ENCODE measurements at places on chromosomes 6 and 20.

DNA sequence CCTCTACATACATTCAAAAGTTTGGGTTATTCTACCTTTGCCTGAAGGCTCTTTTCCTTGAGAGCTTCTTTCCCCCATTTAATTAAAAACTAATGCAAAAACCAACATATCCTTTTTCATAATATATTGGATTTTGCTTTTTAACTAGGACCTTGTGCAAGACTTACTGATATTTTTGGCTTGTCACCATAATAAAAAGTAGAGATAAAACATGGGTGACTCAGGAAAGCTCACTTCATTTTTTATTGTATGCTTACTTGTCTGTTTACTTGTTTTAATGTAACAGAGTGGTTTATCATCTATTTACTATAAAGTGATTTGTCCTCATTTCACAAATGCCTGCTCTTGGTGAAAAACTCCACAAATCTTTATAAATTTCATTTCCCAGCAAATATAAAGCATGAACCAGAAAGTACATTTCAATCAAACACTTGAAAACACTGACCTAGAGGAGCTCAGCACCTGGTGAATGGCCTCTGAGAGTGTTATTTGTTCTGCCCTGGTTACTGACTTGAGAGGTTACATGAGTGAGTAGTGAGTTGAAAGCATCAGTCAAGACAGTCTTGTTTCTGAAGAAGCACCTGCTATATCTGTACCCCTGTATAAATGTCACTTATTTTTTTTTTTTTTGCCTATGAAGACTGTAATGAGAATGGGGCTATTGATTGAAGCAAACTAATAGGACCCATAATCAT is 20.8 kb downstream of the ADGRG6 start:
- H3K4me3 ChIP-seq, result no peak overlapping the region
- no peak for DNase-seq
- H3K36me3 ChIP-seq, result no peaks in the 10 kb centered on the region
- no peak overlapping the region for H3K27ac ChIP-seq

GRCh38 chr6:147204060-147204785 is at the start of gene STXBP5:
Gene STXBP5 (plus strand): TSS chr6:147204417. CDS start chr6:147204533, 116 bp downstream.
- peak within 1 kb of the TSS; percentile 89 for H3K4me3 ChIP-seq
- H3K36me3 ChIP-seq, result peaks cover 13% of the 10 kb centered on the region
- H3K27ac ChIP-seq, result peak within 1 kb of the TSS; percentile 92
- no peaks in the 10 kb centered on the region for H3K27me3 ChIP-seq
- DNase-seq, result peak; percentile 72
- peaks cover 14% of the 10 kb centered on the region for H3K4me1 ChIP-seq

GRCh38 chr6:154953644-154954043 is 41.5 kb upstream of the TIAM2 start:
- H3K4me3 ChIP-seq, result no peak overlapping the region
- no peak for DNase-seq
- H3K27me3 ChIP-seq, result no peaks in the 10 kb centered on the region
- no peaks in the 10 kb centered on the region for H3K36me3 ChIP-seq

GRCh38 chr6:10316373-10316721 is 98.5 kb downstream of the TFAP2A start:
- peak overlapping the region; percentile 31 for H3K27ac ChIP-seq
- DNase-seq, result peak; percentile 66
- H3K4me3 ChIP-seq, result peak overlapping the region; percentile 48
- no peaks in the 10 kb centered on the region for H3K36me3 ChIP-seq
- no peaks in the 10 kb centered on the region for H3K27me3 ChIP-seq

GRCh38 chr20:20517296-20517695 is 149.4 kb downstream of the INSM1 start:
- H3K4me3 ChIP-seq, result no peak overlapping the region
- no peak overlapping the region for H3K27ac ChIP-seq
- DNase-seq, result no peak
- no peaks in the 10 kb centered on the region for H3K4me1 ChIP-seq
- 0 out of 2 replicates have a peak, but pooled peaks cover 3% of the 10 kb centered on the region for H3K36me3 ChIP-seq
- H3K27me3 ChIP-seq, result no peaks in the 10 kb centered on the region

- H3K27ac ChIP-seq, result no peak overlapping the region
- no peaks in the 10 kb centered on the region for H3K27me3 ChIP-seq
- no peaks in the 10 kb centered on the region for H3K36me3 ChIP-seq
- no peak overlapping the region for H3K4me3 ChIP-seq
- no peaks in the 10 kb centered on the region for H3K4me1 ChIP-seq
Measured at GRCh38 chr6:19325335-19325789, 511.8 kb upstream of the ID4 start.

DNA sequence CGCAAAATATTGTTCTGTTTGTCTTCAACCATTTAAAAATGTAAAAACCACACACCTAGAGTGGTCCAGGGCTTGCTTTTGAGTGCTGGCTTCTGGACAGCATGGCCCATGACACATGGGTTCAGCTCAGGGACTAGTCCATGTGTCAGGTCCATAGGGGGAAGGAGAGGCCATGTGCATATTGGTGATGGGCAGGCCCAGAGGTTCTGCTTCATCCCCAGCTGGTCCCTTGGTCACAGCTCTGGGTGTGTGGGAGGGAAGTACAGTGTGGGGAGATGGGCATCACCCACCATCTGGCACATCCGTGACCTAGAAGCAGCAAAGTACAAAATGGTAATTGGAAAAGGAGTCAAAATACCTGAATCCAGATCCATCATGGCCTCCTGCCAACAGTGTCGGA is 50.7 kb downstream of the STK35 start:
- H3K36me3 ChIP-seq, result no peaks in the 10 kb centered on the region
- no peaks in the 10 kb centered on the region for H3K4me1 ChIP-seq
- H3K27me3 ChIP-seq, result no peaks in the 10 kb centered on the region
- no peak overlapping the region for H3K27ac ChIP-seq

- no peaks in the 10 kb centered on the region for H3K4me1 ChIP-seq
- H3K4me3 ChIP-seq, result no peak overlapping the region
- DNase-seq, result no peak
- H3K36me3 ChIP-seq, result no peaks in the 10 kb centered on the region
- no peak overlapping the region for H3K27ac ChIP-seq
Measured at GRCh38 chr20:45588800-45589199, 9.7 kb upstream of the WFDC8 start.

- H3K27ac ChIP-seq, result peak within 1 kb of the TSS; percentile 49
- H3K4me1 ChIP-seq, result peaks cover 9% of the 10 kb centered on the region
- H3K36me3 ChIP-seq, result peaks cover 16% of the 10 kb centered on the region
- peak; percentile 100 for DNase-seq
Measured at GRCh38 chr20:35541783-35542662, at the start of gene ERGIC3. Gene ERGIC3 (plus strand): TSS chr20:35542078. CDS start chr20:35542098, 20 bp downstream.

GRCh38 chr6:62390401-62390800 is 104.4 kb upstream of the KHDRBS2 start:
- no peaks in the 10 kb centered on the region for H3K4me1 ChIP-seq
- no peaks in the 10 kb centered on the region for H3K27me3 ChIP-seq
- H3K27ac ChIP-seq, result no peak overlapping the region
- no peak for DNase-seq
- H3K4me3 ChIP-seq, result no peak overlapping the region

DNA sequence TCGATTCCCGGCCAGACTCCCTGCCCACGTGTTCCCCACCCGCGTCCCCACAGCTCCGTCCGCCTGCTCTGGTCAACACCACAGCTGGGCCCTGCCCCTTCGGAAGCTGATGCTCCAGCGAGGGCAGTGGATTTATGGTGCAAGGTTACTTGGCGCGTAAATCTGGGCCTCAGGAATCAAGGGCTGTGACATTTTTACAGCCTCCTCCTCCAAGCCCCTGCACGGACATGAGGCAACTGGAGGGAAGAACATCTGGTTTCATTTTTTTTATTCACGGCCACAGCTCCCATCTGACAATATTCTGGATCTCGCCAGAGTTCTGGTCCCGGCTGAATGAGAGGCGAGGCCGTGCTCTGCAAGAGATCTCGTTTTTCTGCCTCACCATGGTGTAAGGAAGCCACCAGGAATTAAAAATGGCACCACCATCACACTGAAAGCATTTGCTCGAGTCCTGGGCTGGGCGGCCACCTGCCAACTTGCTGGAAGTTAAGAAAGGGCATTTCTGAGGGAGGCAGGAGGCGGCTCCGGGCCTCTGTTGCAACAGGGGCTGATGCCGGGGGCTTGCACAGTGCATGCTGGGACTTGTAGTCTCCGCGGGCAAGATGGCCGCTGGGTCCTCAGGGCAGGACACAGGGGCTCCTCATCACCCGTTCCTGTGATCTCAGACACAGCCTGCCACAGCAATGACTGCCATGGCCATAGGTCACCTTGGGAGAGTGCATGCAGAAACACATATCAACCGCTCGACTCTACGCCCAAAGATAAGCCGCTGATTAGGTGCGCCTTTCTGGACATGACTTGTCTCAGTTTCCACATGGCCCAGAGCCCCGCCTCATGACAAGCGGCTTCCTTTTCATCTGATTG is 148.5 kb downstream of the LY86 start:
- H3K36me3 ChIP-seq, result no peaks in the 10 kb centered on the region
- H3K4me1 ChIP-seq, result no peaks in the 10 kb centered on the region
- no peak for DNase-seq
- no peak overlapping the region for H3K27ac ChIP-seq

GRCh38 chr20:59340201-59340885 is 39.9 kb downstream of the EDN3 start:
- H3K36me3 ChIP-seq, result no peaks in the 10 kb centered on the region
- H3K4me1 ChIP-seq, result peaks cover 61% of the 10 kb centered on the region
- DNase-seq, result peak; percentile 99
- H3K27ac ChIP-seq, result peak overlapping the region; percentile 54
- no peak overlapping the region for H3K4me3 ChIP-seq
- H3K27me3 ChIP-seq, result no peaks in the 10 kb centered on the region

DNA sequence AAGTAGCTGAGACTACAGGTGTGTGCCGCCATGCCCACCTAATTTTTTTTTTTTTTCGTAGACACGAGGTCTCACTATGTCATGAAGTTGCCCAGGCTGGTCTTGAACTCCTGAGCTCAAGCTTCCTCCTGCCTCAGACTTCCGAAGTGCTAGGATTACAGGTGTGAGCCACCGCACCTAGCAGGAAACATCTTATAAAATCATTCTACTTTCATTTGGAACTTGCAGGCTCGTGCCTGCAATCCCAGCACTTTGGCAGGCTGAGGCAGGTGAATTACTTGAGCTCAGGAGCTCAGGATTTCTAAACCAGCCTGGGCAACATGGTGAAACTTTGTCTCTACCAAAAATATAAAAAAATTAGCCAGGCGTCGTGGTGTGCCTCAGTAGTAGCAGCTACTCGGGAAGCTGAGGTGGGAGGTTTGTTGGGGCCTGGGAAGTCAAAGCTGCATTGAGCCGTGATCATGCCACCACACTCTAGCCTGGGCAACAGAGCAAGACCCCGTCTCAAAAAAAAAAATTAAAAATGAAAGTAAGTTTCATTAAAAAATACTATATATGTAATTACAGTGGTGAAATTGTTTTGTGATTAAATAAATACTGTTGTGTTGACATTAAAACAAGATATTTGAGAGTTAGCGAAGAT is 15.1 kb downstream of the MAPK14 start:
- H3K27ac ChIP-seq, result no peak overlapping the region
- no peaks in the 10 kb centered on the region for H3K36me3 ChIP-seq
- no peaks in the 10 kb centered on the region for H3K27me3 ChIP-seq
- H3K4me3 ChIP-seq, result no peak overlapping the region

DNA sequence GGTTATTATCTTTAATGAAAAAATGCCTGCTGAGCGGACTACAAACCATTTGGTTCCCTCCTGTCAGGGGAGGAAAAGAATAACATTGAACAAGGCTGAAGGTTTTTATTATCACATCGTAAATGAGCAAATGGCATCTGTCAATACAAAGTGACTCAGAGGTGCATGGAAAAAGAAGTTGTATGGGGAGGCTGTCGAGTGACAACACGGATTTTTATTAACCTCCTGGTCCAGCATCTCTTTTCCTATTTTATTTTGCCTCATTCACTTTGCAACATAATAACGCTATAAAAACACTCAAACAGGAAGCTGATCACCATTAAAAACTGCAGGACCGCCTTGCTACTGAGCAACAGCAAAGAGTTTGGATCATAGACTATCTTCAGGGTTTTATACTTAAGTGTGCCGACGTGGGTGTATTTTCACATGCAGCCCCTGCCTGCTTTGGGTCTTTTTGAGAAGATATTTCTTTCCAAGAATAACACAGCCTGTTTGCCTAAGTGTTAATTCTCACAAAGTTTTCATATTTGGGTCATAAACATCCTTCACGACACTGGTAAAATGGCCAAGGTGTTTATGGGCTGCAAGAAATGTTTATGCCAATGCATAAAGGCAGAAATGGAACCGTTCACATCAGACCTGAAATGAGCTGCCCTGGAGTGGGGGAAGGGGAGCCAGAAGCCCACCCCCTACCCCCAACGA is 132.1 kb upstream of the SALL4 start:
- no peak overlapping the region for H3K4me3 ChIP-seq
- H3K27ac ChIP-seq, result no peak overlapping the region
- H3K36me3 ChIP-seq, result no peaks in the 10 kb centered on the region
- H3K4me1 ChIP-seq, result no peaks in the 10 kb centered on the region

DNA sequence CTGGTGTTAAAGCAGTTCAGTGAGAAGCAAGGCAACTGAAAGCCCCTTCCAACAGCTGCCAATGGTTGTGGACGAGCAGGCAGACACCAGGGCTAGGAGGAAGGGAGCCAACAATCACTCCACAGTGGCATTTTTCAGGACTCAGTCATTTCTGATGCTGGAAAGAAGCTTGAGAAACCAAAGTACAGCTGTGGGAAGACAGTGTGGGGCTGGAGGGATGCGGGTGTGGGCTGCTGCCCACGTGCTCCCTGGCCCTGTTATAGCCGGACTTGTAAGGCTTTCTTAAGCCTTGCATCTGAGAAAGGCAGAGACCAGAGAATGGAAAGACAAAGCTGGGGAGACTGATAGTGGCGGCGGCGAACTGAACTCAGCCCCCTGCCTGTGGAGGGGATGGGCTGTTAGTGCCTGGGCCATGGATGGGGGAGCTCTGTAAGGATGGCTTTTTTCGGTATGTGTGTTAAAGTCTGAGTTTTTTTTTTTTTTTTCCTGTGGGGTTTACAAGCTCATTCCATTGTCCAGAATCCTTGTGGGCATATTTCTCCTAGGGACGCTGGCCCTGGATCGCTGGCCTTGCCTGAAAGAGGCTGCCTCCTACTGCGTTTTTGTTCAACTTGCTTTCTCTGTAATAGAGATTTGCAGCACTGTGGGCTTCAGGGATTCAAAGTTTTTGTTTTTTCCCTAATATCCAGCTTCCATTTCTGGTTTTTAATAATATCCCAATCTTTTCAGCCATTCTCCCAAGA is 91.7 kb downstream of the GJA10 start:
- peak overlapping the region; percentile 52 for H3K4me3 ChIP-seq
- H3K27ac ChIP-seq, result peak overlapping the region; percentile 97
- H3K4me1 ChIP-seq, result peaks cover 21% of the 10 kb centered on the region
- no peaks in the 10 kb centered on the region for H3K36me3 ChIP-seq
- DNase-seq, result peak; percentile 81
- H3K27me3 ChIP-seq, result no peaks in the 10 kb centered on the region

DNA sequence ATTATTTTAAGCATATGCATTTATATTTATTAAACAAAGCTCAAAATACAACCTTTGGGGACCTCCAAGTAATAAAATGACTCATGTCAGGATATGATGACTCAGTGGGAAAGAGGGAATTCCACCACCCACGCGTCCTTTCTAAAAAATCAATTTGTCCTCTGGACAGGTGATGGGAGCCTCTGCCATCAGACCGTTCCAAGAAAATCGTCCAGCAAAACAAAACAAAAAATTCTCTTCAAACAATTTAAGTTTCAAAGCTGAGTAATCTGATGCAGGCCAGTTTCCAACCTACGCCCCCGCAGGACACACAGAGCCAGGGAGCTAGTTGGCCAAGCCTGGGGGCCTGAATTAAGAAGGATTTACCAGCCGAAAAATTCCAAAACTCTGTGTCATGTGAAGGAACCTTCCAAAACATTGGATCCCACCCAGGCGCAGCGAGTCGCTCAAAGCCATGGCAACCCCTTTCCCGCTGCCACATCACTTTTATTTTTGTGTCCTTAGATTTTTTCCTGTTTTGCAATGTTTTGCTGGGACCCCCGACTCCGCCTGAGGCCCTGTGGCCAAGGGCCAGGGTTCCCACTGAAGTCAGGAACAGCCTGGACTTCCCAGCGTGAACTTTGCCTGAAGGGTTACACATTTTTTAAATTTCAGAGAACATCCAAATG is 95.3 kb downstream of the NFATC2 start:
- H3K27ac ChIP-seq, result peak overlapping the region; percentile 50
- no peaks in the 10 kb centered on the region for H3K36me3 ChIP-seq
- DNase-seq, result peak; percentile 81
- no peak overlapping the region for H3K4me3 ChIP-seq
